ENCODE measurements at places on chromosomes 13 and 19. TPM values are rescaled to one million over a fixed set of nuclear protein-coding genes. Genes with fewer than 3 reads are reported as not detected.
A peak's percentile ranks its signal among the peaks of the same experiment; 100 is the strongest.

- no peaks in the 10 kb centered on the region for H3K36me3 ChIP-seq
- H3K27me3 ChIP-seq: no peaks in the 10 kb centered on the region
- H3K27ac ChIP-seq: no peak overlapping the region
- peak; percentile 74 for DNase-seq
These were observed 28.0 kb upstream of the WASF3 start for GRCh38 chr13:26529441-26529840.

DNA sequence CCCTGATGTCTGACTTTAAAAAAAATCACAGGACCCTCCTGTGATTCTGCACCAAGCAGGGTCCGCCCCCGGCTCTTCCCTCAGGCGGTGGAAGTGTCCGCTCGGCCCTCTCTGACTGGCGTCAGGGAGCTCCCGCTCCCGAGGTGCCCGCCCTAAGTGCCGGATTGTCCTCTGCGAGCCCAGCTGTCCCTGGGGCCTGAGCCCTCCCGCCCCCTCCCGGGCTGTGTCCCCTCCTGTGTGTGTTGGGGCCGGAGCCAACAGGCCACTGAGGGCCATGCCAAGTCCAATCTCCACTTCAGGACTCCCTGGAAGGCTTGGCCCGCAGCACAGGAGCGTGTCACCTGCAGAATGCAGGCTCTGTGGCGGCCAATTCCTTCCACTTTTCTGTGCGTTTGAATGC is 25.4 kb downstream of the MAP2K2 start:
- no peak overlapping the region for H3K4me3 ChIP-seq
- H3K27ac ChIP-seq: no peak overlapping the region
- no peak for DNase-seq
- H3K36me3 ChIP-seq: peaks cover 9% of the 10 kb centered on the region
- H3K27me3 ChIP-seq: no peaks in the 10 kb centered on the region

Gene TBXA2R
- 0.15 TPM for total RNA-seq

DNA sequence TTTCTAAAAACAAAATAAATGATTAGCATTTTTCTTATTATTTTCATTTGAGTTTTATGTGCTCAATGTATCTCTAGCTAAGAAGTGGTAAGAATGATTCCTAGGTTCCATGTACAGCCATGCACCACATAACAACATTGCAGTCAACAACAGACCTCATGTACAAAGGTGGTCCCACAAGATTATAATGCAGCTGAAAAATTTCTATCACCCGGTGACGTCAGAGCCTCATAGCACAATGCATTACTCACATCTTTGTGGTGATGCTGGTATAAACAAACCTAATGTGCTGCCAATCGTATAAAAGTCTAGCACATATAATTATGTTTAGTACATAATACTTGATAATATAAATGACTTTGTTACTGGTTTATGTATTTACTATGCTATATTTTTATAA is 120.5 kb downstream of the SLC7A1 start:
- H3K4me1 ChIP-seq: peaks cover 41% of the 10 kb centered on the region
- H3K4me3 ChIP-seq: no peak overlapping the region
- no peaks in the 10 kb centered on the region for H3K36me3 ChIP-seq
- H3K27me3 ChIP-seq: no peaks in the 10 kb centered on the region
- no peak for DNase-seq

GRCh38 chr13:46544811-46545210 is 8.2 kb upstream of the LRCH1 start:
- no peak overlapping the region for H3K4me3 ChIP-seq
- no peak for DNase-seq
- H3K27me3 ChIP-seq: no peaks in the 10 kb centered on the region
- H3K4me1 ChIP-seq: no peaks in the 10 kb centered on the region

- H3K4me1 ChIP-seq: no peaks in the 10 kb centered on the region
- 0 out of 2 replicates have a peak, but pooled peaks cover 4% of the 10 kb centered on the region for H3K36me3 ChIP-seq
- no peak overlapping the region for H3K27ac ChIP-seq
- H3K4me3 ChIP-seq: no peak overlapping the region
- H3K27me3 ChIP-seq: no peaks in the 10 kb centered on the region
These were observed 10.4 kb upstream of the KLK14 start for GRCh38 chr19:51093101-51093500.
